Activated CD4-positive, alpha-beta memory T cell treated with anti-CD3 and anti-CD28 coated beads for 36 hours (primary cell): ENCODE measurements at places on chromosomes 3 and 15.

GRCh38 chr3:136250903-136251460 lies 842 bp downstream of the PCCB start:
- no peaks in the 10 kb centered on the region for H3K27me3 ChIP-seq
- H3K4me1 ChIP-seq: peaks cover 18% of the 10 kb centered on the region
- DNase-seq: peak; percentile 37
- H3K27ac ChIP-seq: peak overlapping the region; percentile 88

DNA sequence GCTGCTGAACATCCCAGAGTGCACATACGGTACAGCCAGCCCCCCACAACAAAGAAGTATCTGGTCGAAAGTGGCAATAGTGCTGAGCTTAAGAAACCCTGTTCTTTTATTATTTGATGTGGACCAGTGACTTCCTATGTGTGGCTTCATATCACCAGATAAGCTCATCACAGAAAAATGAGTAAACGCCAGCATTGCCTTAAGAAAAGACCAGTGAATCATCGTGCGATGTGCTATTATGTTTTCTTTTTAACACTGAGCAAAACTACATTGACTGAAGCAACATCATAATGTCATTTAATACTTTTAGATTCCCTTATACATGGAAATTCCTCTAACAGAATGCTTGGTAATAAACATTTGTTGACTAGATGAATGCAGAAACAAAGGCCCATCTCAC lies 45.2 kb upstream of the ARRDC4 start:
- no peak for DNase-seq
- H3K27ac ChIP-seq: no peak overlapping the region
- no peaks in the 10 kb centered on the region for H3K36me3 ChIP-seq
- no peak overlapping the region for H3K4me3 ChIP-seq

GRCh38 chr3:8438507-8439079 lies 63.0 kb upstream of the LMCD1 start:
- H3K27ac ChIP-seq: no peak overlapping the region
- no peak overlapping the region for H3K4me3 ChIP-seq
- H3K4me1 ChIP-seq: no peaks in the 10 kb centered on the region
- no peak for DNase-seq
- no peaks in the 10 kb centered on the region for H3K36me3 ChIP-seq

DNA sequence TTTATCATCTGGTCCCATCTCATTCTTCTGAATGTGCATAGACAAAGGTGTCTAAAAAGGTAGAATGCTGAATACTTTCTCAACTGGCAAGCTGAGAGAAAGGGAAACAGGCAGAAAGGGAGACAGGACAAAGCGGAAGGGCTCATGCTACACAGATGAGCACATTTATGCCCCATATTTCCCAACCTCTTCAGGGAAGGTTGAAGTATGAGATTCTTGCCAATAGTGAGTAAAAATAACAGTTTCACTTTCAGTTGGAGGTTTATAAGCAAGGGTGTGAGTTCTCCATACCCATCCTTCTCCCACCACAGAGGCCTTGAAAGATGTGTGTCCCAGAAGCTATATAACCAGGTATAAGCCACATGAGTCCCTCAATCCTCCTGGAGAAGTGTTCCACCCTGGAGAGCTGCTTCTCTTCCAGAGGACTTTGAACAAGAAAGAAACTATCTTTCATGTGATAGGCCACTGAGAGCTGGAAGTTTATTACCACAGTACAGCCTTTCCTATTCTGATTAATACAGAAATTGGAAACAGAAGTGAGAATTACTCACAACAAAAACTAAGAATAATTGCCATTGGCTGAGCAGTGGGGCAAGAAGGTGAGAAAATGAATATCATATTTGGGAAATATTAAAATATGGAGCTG lies 709.4 kb upstream of the NR2F2 start:
- peaks cover 11% of the 10 kb centered on the region for H3K4me1 ChIP-seq
- H3K4me3 ChIP-seq: no peak overlapping the region
- no peak for DNase-seq
- H3K36me3 ChIP-seq: peaks cover 7% of the 10 kb centered on the region

GRCh38 chr15:79680720-79681119 lies 216.1 kb downstream of the MTHFS start:
- no peaks in the 10 kb centered on the region for H3K4me1 ChIP-seq
- no peak overlapping the region for H3K4me3 ChIP-seq
- peaks cover 10% of the 10 kb centered on the region for H3K27me3 ChIP-seq
- DNase-seq: no peak
- H3K36me3 ChIP-seq: no peaks in the 10 kb centered on the region

- no peaks in the 10 kb centered on the region for H3K36me3 ChIP-seq
- DNase-seq: no peak
- H3K4me1 ChIP-seq: no peaks in the 10 kb centered on the region
Measured at GRCh38 chr3:120171134-120171873, 77.1 kb upstream of the GSK3B start.

DNA sequence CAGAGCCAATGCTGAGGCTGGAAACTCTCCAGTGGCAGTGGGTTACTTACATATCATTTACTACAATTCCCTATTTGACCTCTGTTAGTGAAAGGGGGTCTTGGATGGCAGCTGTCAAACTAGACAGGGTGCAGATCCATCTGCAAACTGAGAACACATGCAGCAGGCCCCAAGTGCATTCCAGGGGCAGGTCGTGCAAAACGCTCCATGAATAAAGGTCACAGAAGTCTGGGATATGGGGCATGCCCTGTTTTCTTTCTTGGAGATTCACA lies 25.0 kb upstream of the RAD18 start:
- no peak for DNase-seq
- peaks cover 3% of the 10 kb centered on the region for H3K4me1 ChIP-seq
- H3K36me3 ChIP-seq: no peaks in the 10 kb centered on the region
- H3K27me3 ChIP-seq: no peaks in the 10 kb centered on the region

GRCh38 chr3:54357301-54357700 lies 234.9 kb downstream of the CACNA2D3 start:
- peaks cover 2% of the 10 kb centered on the region for H3K27me3 ChIP-seq
- no peak overlapping the region for H3K27ac ChIP-seq

DNA sequence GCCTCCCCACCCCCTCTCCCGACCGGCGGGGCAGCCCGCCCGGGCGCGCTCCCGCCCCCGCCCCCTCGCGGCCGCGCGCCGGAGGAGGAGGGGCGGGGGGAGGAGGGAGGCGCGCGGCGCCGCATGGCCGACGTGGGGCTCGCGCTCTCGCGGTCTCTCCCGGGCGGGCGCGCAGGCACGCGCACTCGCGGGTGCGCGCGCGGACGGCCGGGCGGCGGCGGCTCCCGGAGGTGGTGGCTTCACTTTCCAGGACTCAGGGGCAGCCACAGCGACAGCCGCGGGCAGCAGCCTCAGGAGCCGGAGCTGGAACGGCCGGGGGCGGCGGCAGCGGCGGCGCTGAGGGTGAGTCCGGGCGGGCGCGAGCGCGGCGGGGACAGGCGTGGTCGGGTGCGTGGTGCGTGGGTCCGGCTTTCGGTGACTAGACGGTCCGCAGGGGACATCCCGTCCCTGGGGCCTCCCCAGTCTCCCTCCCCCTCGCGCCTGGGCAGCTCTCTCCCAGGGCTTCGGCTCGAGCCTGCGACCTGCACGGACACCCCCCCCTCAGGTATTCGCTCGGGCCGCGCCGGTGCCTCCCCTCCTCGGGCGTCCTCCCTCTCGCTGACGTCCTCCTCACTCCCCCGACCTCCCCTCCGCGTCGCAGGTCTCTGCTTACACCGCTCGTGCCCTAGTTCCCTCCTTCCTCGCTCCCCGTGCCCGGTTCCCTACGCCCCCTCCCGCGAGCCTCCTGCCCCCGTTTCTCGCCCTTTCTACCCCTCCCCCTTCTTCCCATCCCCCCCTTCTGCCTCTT lies at the start of gene UBE2E2:
TSS of gene UBE2E2 (plus strand) at position 407 of the 787 bp plus-strand sequence.
- H3K36me3 ChIP-seq: no peaks in the 10 kb centered on the region
- peak within 1 kb of the TSS; percentile 73 for H3K4me3 ChIP-seq
- peaks cover 32% of the 10 kb centered on the region for H3K27me3 ChIP-seq
- H3K27ac ChIP-seq: no peak within 1 kb of the TSS
- peak; percentile 54 for DNase-seq
- H3K4me1 ChIP-seq: peaks cover 8% of the 10 kb centered on the region

DNA sequence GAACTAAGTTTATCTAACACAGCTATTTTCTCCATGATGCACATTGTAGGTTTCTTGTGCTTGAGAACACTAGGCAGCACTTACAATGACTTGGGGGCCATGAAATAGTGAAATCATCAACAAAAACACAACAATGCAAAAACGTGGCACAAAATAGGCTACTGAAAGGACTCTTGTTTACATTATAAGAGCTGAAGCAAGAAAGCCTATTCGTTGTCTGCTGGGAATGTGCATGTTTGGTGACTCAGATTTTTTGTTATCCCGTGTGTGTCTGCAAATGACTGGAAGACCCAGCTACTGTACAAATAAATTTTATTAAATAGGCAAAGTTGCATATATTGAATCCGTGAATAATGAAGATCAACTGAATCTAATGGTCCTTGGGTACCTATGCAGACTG lies 85.0 kb downstream of the TCF12 start:
- H3K27me3 ChIP-seq: no peaks in the 10 kb centered on the region
- DNase-seq: no peak
- no peak overlapping the region for H3K4me3 ChIP-seq
- no peak overlapping the region for H3K27ac ChIP-seq
- peaks cover 18% of the 10 kb centered on the region for H3K4me1 ChIP-seq
- H3K36me3 ChIP-seq: peaks cover 9% of the 10 kb centered on the region

GRCh38 chr15:98609144-98609852 lies 39.0 kb upstream of the IGF1R start:
- no peaks in the 10 kb centered on the region for H3K36me3 ChIP-seq
- no peak for DNase-seq
- H3K27ac ChIP-seq: no peak overlapping the region
- H3K4me3 ChIP-seq: no peak overlapping the region
- H3K27me3 ChIP-seq: peaks cover 7% of the 10 kb centered on the region
- H3K4me1 ChIP-seq: no peaks in the 10 kb centered on the region

- H3K4me3 ChIP-seq: no peak overlapping the region
- H3K27ac ChIP-seq: no peak overlapping the region
- DNase-seq: no peak
- peaks cover 9% of the 10 kb centered on the region for H3K4me1 ChIP-seq
Measured at GRCh38 chr3:171873580-171873979, 30.4 kb downstream of the TMEM212 start.

DNA sequence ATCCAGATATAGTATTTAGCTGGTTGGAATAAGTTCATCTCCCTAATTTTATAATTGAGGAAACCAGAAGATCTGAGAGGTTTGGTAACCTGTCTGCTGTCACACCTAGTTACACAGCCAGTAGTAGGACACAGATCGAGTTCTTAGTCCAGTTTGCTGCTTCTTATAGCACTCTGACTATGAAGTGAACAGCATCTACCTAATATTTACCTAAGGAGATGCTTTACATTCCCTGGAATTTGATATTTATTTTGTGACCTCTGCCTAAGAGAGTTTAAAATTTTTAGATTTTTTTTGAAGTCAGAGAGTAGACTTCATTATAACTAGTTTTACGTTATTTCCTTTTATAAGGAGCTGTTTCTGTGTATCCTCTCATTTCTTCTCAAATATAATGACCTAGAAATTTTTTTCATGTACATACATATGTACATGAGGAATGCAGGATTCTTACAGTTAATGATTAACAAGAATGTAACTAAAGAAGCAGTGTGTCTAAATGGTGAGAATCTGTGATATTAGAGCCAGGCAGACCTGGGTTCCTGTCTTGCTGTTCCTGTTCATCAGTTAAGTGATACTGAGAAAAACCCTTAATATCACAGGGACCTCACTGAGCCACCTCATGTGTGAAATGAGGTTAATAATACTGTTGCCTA lies 4.3 kb downstream of the ARHGEF26 start:
- no peak overlapping the region for H3K27ac ChIP-seq
- peaks cover 39% of the 10 kb centered on the region for H3K27me3 ChIP-seq
- H3K4me1 ChIP-seq: peaks cover 20% of the 10 kb centered on the region
- H3K36me3 ChIP-seq: no peaks in the 10 kb centered on the region
- no peak overlapping the region for H3K4me3 ChIP-seq
- DNase-seq: no peak

DNA sequence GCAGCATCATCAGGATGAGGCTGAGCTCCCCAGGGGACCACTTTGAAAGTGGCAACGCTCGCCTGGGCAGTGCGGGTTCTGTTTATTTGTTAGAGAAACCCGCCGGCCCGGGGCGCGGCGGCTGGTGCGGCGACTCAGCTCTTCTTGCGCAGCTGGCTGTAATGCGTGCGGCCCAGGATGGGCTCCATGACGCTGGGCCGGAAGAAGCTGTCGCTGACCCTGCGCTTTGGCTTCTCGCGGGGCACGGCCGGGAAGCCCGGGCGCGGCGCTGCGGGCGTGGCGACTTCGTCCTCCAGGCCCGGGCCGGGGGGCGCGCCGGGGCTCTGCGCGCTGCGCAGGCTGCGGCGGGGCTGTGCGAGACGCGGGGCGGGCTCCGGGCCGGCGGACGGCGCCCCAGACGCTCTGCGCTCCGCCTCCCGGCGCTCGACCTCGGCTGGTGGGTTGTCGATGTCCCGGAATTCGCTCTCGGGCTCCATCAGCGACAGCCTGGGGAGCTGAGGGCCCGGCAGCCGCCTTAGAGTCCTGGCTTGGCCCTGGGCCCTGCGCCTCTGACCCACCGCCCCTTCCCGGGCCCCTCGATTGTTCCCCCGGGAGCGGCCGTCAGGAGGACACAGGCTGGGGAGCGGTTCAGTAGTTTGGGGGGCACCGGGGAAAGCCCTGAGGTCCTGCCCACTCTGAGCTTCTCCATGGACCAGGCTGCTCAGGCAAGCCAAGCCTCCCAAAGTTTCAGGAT lies 10.3 kb upstream of the KIF7 start:
- peaks cover 4% of the 10 kb centered on the region for H3K4me1 ChIP-seq
- H3K4me3 ChIP-seq: no peak overlapping the region
- H3K36me3 ChIP-seq: no peaks in the 10 kb centered on the region
- H3K27ac ChIP-seq: no peak overlapping the region
- peak; percentile 31 for DNase-seq
- peaks cover 15% of the 10 kb centered on the region for H3K27me3 ChIP-seq

- peaks cover 37% of the 10 kb centered on the region for H3K36me3 ChIP-seq
- peaks cover 37% of the 10 kb centered on the region for H3K4me1 ChIP-seq
- DNase-seq: no peak
- no peak overlapping the region for H3K27ac ChIP-seq
Measured at GRCh38 chr15:79311901-79312553, 1.1 kb downstream of the TMED3 start.

GRCh38 chr15:67968966-67969365 lies 85.1 kb upstream of the PIAS1 start:
- no peak overlapping the region for H3K4me3 ChIP-seq
- H3K36me3 ChIP-seq: no peaks in the 10 kb centered on the region
- peaks cover 31% of the 10 kb centered on the region for H3K27me3 ChIP-seq
- H3K4me1 ChIP-seq: peaks cover 3% of the 10 kb centered on the region

GRCh38 chr3:127738192-127738840 lies 65.6 kb downstream of the ABTB1 start:
- peaks cover 8% of the 10 kb centered on the region for H3K27me3 ChIP-seq
- no peaks in the 10 kb centered on the region for H3K36me3 ChIP-seq
- no peak overlapping the region for H3K4me3 ChIP-seq

GRCh38 chr15:63530752-63531299 lies 26.4 kb downstream of the USP3 start:
- H3K4me3 ChIP-seq: no peak overlapping the region
- peak overlapping the region; percentile 34 for H3K27ac ChIP-seq
- peaks cover 3% of the 10 kb centered on the region for H3K36me3 ChIP-seq
- no peak for DNase-seq
- H3K4me1 ChIP-seq: peaks cover 92% of the 10 kb centered on the region
